Muscle of leg (tissue), 16 donors: ENCODE measurements at places on chromosomes 7 and 10. TPM values are rescaled to one million over a fixed set of nuclear protein-coding genes. Genes with fewer than 3 reads are reported as not detected.

DNA sequence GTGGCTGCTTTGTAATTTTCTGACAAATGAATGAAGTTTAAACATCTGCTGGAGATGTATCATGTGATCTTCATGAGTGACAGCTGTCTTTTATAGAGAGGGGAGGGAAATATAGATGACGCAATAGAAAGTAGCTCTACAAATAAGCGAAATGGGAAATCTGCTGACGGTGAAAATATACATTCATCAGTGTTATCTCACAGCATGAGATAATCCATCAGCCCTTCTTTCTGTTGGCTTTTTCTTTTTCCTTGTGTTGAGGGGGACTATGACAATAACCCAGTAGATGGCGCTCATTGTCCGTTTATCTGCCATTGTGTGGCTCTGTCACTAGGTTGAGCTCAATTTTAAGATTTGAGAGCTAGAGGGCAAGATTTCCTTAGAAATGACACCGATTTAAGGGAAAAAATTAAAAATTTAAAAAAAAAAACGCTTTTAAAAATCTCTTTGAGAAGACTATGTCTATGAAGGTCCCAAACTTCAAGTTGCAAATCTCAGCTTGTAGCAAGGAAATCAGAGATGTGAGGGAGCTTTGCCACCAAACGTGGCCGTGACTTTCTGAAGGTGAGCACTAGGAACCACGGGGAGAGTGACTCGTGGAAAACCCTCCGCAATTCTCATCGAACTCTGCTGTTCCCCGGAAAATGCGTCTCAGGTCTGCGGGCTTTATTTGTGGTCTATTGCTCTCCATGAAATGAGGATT is 114.6 kb upstream of the SFMBT2 start:
- peak; percentile 91 for DNase-seq

DNA sequence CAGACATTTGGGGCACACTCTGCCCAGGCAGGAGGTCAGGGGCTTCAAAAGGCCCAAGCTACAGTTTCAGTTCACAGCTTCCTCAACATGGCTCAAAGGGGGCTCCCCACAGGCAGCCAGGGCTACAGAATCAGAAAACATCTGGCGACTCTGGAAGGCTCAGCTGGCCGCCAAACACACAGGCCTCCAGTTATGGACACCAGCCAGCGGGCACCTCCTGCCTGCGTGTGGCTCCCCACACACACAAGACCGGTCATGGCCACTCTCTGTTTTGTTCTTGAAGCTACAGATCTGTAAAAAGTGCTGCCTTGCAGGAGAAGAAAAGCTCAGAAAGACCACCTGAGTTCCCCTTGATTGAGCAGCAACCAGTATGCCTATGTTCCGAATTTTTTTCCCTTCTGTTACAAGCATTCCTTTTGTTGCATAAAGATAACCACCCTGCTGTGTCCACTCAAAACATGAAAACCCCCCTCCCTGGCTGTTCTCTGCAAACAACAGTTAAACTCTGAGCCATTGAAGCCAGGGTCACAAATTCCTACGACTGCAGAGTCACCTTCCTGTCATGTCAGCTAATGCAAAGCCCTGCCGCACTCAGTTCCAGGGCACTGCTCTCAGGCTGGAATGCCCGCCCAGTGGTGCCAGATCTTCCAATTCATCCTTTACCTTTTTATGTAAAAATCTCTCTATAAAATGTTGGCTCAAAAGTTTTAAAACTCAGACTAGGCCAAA is 33.6 kb downstream of the VSTM4 start:
- DNase-seq, result peak; percentile 68

- DNase-seq, result peak; percentile 82
Measured at GRCh38 chr10:28125701-28126100, 126.8 kb upstream of the ODAD2 start.

DNA sequence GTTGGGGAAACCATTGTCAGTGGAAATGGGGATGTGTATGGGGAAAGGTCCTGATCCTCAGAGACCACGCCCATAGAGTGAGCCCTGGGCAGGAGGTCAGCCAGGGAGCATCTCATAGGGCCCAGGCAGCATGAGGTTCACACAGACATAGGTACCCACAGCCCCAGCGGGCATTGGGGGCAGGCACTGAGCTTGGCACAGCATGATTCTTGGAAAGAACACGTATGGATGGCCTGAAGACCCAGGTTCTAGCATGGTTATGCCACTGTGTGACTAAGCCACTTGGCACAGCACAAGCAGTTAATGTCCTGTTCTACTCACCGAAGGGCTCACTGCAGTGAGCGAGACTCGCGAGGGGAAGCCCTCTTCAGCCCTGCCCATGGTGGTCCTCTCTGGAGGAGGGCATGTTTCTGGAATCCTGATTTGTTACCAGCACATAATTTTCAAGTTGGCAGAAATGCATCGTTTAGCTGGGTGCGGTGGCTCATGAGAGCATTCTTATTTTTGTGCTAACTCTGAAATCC is 125.2 kb downstream of the UBE2H start:
- no peak for DNase-seq

GRCh38 chr7:6277476-6277875 is 5.1 kb upstream of the CYTH3 start:
- DNase-seq, result no peak

GRCh38 chr7:39417642-39418041 is 148.6 kb upstream of the YAE1 start:
- DNase-seq, result no peak

- DNase-seq, result peak; percentile 99
Measured at GRCh38 chr10:101061624-101062231, at the start of gene KAZALD1. KAZALD1 (plus strand) TSS chr10:101061989; CDS start chr10:101062593, 604 bp downstream.

GRCh38 chr7:7568553-7568952 is 1.9 kb downstream of the MIOS start:
- DNase-seq, result no peak

- DNase-seq, result peak; percentile 56
Measured at GRCh38 chr7:24572393-24572996, 757 bp upstream of the PALS2 start.

GRCh38 chr10:127398140-127398970 is 150.8 kb upstream of the NPS start:
- no peak for DNase-seq

GRCh38 chr7:71735961-71736556 is 604.1 kb downstream of the GALNT17 start:
- DNase-seq, result peak; percentile 83

DNA sequence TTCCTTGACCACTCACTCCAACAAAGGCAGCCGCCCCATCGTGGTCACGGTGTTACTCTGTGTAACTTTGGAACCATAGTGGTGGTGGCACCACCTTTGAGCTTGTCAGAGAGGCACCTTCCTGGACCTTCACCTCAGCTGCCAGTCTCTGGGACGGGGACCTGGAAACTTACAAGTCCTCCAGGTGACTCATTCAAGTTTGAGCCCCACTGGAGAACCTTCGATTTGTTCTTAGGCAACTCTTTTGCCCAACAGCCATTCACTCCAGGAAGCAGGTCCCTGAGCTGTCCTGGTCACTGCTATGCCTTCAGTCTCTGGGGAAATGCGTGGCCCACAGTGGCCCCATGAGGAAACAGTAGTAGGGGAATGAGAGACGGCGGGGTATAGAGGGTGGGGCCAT is 17.2 kb downstream of the STX1A start:
- no peak for DNase-seq

- DNase-seq, result peak; percentile 94
Measured at GRCh38 chr7:149284850-149285585, 23.0 kb downstream of the ZNF783 start.

DNA sequence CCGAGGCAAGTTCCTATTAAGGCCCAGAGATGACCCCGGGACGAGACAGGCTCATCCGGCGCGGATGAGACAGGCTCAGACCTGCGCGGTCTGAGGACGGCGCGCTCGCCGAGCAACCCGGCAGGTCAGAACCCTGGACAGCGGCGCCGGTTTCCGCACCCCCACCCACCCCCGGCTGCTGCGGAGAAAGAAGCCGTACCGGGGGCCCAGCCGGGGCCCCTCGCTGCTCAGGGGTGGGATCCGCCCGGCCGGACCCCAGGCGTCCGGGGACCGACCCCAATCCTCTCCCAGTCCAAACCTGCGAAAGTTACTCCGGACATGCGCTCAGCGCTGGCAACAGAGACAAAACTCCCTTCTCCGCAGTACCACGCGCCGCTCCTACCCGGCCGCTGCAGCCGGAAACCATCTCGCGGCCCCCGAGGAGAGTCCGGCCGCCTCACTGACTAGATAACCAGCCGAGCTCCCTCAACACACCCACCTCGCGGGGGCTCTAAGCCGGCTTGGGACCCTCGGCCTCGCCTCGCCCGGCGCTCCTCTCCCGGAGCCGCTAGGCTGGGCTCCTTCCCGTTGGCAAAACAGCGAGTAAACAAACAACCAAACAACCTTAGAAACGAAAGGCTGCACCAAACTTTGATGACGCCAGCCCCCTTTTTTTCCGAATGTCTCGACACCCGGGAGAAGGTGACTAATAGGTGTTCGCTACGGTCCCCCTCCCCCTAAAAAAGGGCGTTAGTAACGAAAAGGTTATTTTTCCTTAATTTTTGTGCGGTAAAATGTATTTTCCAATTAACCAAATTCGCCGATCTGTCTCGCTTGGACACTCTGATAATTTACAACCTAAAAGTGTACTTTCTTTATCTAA is 2.3 kb upstream of the DRGX start:
- DNase-seq, result peak; percentile 69

DNA sequence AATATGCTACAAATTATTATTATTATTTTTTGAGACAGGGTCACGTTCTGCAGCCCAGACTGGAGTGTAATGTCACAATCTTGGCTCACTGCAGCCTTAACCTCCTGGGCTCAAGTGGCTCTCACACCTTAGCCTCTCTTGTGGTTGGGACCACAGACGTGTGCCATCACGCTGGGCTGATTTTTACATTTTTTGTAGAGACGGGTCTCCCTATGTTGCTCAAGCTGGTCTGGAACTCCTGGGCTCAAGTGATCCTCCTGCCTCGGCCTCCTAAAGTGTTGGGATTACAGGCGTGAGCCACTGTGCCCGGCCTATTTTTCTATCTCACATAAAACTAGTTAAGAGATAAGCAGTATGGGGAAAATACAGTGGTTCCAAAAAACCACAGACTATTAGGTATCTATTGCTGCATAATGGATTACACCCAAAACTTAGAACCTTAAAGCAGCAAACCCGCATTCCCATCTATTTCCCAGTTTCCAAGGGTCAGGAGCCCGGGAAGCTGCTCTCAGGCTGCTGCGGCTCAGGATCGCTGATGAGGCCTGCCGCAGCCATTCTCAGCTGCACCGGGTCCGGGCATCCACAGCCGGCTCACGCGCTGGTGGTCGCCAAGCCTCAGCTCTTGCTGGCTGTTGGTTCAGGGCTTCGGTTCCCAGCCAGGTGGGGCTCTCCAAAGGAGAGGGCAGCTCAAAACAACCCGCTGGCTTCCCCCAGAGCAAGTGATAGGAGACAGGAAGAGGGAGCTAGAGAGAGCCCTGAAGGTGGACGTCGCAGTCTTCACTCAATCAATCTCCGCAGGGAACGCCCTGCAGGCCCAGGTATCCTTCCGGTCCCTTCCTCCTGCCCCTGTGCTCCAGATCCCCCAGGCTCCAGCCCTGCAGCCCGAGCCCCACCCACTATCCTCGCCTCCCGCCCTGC is 128.2 kb downstream of the UBE2H start:
- DNase-seq, result peak; percentile 49

DNA sequence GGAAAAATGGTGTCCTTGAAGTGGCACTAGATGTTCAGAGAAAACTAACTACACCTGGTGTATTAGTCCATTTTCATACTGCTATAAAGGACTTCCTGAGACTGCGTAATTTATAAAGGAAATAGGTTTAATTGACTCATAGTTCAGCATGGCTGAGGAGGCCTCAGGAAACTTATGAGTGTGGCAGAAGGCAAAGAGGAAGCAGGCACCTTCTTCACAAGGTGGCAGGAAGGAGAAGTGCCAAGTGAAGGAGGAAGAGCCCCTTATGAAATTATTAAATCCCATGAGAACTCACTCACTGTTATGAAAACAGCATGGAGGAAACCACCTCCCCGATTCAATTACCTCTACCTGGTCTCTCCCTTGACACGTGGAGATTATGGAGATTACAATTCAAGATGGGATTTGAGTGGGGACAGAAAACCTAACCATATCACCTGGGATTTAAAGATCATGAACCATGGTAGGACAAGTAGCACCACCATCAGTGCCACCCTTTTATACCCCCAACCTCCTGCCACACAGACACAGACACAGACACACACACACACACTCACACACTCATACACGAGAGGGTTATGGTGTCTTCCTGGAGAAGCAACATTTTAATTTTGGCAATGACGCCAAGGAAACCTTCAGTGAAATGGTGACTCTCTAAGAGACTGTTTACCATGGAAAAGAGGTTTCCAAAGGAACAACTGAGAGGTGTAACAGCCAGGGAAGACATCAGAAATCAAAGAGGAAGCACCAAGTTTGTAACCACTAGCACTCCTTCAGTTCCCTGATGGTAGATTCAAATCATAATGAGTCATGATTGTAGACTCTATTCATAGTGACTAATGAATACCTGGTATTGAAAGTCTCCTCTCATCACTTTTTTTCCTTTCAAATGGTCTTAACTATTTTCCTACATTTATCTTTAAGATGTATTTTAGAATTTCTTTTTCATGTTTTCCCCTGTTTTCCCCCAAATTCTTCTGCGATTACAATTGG is 41.8 kb upstream of the WNT16 start:
- no peak for DNase-seq

- DNase-seq, result no peak
Measured at GRCh38 chr10:132792796-132793195, 6.8 kb upstream of the NKX6-2 start.

- DNase-seq, result peak; percentile 3
Measured at GRCh38 chr7:13290975-13291374, 603.5 kb downstream of the ARL4A start.

Gene AKR1D1
- total RNA-seq, result not detected

Gene OR2A42
- 0.04 TPM for total RNA-seq

Gene CALN1
- 1.8 TPM for total RNA-seq

Gene SPDYE2
- total RNA-seq, result 0.04 TPM

Gene CYP26C1
- total RNA-seq, result 0.09 TPM

Gene DDX50
- total RNA-seq, result 51.9 TPM

Gene SPDYE9
- total RNA-seq, result 0.04 TPM

Gene PTER
- 7.3 TPM for total RNA-seq

Gene RBP4
- 2.0 TPM for total RNA-seq

Gene BEND7
- 5.6 TPM for total RNA-seq
